Amygdala (tissue), 56 donors: ENCODE measurements at places on chromosomes 12 and 14.
A peak's percentile ranks its signal among the peaks of the same experiment; 100 is the strongest.

- DNase-seq = no peak
These were observed 375 bp downstream of the AJUBA start for GRCh38 chr14:22981876-22982476.

DNA sequence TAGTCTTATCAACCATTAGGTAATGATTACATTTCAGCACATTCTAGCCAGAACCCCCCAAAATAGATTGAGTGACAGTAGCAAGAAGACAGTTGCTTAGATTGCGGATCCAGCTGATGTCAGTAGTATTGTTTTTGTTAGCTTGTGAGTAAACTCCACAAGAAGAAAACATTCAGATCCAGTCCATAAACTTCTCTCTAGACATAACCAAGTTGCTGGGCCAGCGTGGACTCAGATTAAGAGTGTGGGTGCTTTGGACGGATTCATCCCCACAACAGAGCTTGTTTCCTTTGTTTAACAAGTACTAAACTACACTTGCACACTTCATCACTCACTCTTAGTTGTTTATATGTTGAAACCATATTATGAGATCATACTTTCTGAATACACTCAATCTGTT, 293.4 kb downstream of the NPAS3 start:
- DNase-seq = no peak

GRCh38 chr12:62273724-62274380, 13.6 kb downstream of the USP15 start:
- DNase-seq = no peak

GRCh38 chr12:115023279-115024265, 339.6 kb upstream of the TBX3 start:
- DNase-seq = no peak

- DNase-seq = peak; percentile 42
These were observed 55.8 kb upstream of the VRK1 start for GRCh38 chr14:96741151-96741977.

GRCh38 chr12:12741660-12742059, 24.5 kb downstream of the CDKN1B start:
- DNase-seq = no peak

GRCh38 chr14:75518625-75519024, 3.6 kb upstream of the BATF start:
- no peak for DNase-seq

DNA sequence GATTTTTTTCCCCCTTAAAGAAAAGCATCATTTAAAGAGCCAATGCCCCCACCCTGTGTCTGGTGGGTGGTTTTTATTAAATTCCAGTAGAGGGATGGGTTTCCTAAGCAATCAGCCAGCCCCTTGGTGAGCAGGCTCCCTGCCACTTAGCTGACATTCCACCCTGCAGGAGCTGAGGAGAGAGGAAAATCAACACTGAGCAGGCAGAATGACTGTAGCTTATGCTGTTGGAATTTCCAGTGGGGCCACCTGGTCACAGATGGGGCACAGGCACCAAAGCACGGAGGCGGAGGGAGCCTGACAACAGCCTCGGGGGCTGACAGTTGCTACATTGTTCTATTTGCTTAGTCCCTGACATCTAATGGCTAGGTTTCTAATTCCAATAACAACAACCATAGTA, 127.7 kb downstream of the TMEM30B start:
- DNase-seq = no peak

DNA sequence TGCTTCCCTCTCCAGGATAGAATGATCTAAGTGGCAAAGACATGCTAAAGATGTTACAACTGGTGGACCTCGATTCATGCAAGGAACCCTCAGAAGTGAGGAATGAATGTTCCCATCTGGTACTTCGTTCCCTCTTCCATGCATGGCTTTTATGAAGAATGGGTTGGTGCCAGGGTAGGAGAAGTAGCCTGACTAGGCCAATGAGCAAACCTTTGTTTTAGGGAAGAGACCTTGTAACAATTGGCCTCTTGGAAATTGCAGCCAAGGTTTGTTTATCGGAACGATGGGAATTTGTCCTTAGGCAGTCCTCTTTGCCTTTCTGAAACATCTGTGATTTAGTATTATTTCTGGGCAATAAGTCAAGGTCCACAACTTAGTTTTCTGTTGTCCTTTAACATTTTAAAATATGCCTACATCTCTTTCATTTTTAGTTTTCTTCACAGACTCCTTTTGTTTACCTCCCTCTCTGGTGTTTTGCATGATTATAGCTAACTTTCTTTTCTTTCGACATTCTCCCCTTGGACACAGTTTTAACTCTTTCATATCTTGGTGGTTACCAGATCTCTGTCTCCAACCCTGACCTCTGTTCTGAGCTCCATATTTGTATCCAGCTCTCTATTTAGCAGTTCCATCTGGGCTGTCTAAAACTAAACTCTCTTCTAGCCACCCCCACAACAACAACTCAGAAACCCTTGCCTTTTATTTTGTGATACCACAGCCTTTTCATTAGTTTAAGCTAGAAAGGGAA, 70.0 kb downstream of the DIP2B start:
- DNase-seq = no peak

- no peak for DNase-seq
These were observed 21.6 kb downstream of the ATF1 start for GRCh38 chr12:50785406-50786001.

GRCh38 chr14:59360233-59360632, 104.9 kb downstream of the GPR135 start:
- no peak for DNase-seq

DNA sequence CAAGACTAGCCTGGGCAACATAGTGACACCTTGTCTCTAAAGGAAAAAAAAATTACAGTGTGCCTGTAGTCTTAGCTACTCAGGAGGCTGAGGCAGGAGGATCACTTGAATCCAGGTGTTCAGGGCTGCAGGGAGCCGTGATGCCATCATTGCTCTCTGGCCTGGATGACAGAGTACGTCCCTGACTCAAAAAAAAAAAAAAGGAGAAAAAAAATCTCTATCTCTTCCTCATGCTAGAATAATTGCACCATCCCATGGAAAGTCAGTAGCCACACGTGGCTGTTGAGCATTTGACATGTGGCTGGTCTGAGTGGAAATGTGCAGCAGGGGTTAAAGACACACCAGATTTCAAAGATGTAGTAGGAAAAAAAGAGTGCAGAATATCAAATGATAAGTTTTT, 3.8 kb downstream of the RILPL1 start:
- no peak for DNase-seq

DNA sequence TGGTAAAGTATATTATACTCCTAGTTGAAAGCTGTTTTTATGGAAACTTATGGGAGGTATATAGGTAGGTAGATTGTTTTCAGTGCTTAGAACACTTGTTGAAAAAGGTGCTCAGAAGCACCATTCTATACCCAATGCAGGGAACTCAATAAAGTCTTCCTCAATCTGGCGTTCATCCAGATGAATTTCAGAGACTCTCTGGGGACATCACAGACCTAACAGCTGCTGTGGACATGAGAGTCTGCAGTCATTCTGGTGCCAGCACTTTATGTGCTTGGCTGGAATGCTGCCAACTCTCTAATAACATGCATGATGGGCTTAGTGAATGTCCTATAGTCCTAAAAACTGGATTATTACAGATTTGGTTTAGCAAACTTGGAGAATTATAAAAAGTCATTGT, 115.9 kb downstream of the NTN4 start:
- DNase-seq = no peak

DNA sequence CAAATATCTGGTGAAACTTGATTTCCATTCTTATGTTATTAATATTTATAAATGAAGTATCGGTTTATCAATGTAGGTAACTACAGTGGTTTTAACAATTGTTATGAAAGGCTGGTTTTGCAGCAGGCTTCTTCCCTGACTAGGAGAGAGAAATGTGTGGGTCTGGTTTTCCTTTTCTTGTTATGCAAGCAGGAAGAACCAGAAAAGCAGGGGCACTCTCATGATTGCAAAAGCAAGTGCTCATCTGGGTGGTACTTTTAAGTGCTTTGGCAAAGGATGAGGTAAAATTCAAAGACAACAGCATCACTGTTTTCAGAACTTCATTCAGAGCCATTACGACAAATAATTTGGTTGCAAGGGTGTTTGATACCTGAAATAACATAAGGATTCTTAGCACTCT, 105.6 kb downstream of the PTPRO start:
- DNase-seq = no peak

- DNase-seq = no peak
These were observed at the start of gene DIO3 for GRCh38 chr14:101561145-101561896. TSS of gene DIO3 (plus strand) at chr14:101561495.

- DNase-seq = no peak
These were observed 848.6 kb upstream of the LRFN5 start for GRCh38 chr14:40758076-40758475.

DNA sequence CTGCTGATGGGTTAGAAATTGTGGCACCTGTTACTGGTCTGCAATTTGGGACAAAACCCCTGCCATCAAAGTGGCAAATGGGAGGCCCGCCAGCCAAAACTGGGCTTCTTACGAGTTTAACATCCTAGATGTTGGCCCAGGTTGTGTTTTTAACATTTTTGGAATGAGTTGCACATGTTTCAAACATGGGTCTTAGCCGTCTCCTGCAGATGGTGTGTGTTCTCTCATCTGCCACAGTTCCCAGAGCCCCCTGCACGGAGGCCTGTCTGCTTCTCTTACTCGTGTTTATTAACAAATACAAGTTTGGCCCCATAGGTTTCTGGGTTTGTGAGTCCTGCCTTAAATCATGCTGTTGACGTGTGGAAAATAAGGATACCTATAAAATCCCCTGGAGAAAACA, 46.5 kb downstream of the CACNA2D4 start:
- DNase-seq = no peak

DNA sequence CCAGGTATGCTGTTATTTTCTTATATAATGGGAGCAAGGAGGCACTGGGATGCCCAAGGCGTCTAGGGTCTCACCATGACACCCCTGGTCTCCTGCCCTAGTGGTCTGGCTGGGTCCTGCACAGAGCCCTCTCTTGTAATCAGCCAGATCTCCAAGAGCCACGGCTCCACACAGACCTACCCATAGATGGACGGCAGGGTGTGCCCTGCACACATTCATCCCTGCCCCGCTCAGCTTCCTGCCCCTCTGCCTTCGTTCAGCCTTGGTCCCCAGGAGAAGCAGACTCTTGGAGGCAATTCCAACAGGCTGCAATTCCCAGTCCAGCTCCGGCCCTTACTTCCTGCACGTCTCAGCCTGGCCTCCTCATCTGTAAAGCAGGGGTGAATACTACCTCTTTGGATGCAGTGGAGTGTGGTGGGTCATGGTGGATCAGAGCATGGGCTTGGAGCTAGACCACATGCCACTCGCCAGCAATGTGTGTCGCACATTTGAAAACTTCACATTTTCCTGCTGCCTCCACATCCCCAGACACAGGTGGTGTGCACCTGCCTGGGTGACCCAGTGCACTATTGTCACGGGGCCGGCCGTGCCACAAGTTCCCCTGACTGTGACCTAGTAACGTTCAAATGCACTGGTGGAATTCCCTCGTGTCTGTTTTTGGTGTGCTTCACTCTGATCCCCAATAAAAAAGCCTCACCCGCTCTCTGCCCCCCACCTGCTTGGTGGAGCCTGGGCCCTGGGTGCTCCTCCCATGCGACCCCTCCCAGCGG, 171.1 kb upstream of the PRMT8 start:
- DNase-seq = no peak

DNA sequence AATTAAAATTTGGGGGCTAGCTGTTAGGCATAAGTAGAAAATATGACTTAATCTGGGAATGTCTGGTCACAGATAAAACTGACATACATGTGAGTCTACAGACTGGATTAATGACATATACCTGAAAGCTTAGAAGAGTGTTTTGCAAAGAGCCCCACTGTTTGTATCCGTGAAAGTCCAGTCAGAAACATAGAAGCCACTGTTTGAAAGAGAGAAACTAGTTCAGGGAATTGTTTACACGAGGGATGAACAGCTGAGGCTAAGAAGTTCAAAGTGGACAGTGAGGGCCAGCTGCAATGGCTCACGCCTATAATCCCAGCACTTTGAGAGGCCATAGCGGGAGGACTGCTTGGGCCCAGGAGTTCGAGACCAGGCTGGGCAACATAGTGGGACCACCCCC, 36.2 kb upstream of the SGPP1 start:
- DNase-seq = no peak

GRCh38 chr12:14567351-14568162, at the start of gene PLBD1:
TSS of gene PLBD1 (minus strand) at chr12:14567883. CDS start at chr12:14567696, 187 bp downstream.
- DNase-seq = no peak

- no peak for DNase-seq
These were observed 449.3 kb downstream of the MED13L start for GRCh38 chr12:115828168-115828567.

GRCh38 chr12:59695379-59695778, 99.5 kb downstream of the SLC16A7 start:
- no peak for DNase-seq

DNA sequence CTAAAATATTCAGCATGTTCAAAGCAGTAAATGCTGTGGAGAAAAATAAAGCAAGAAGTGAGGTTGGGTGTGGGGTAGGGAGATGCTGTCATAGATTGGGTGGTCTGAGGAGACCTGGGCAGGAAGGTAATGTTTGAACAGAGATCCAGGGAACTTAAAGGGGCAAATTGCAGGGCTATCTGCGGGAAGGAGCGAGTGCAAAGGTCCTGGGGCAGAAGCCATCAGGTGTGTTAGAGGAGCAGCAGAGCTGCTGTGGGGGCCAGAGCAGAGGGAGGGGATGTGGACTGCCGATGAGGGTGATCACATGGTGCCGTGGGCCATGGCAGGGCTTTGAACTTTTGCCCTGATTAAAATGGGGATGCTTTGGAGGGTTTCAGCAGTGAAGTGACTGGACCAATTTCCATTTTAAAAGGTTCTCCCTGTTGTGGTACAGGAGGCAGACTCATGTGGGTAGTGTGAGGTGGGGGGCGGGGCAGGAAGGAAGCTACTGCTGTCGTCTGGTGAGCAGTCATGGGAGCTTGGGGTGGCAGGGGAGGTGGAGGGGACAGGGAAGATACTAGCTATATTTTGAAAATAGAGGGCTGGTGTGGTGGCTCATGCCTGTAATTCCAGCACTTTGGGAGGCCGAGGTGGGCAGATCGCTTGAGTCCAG, 145.0 kb downstream of the AACS start:
- no peak for DNase-seq

DNA sequence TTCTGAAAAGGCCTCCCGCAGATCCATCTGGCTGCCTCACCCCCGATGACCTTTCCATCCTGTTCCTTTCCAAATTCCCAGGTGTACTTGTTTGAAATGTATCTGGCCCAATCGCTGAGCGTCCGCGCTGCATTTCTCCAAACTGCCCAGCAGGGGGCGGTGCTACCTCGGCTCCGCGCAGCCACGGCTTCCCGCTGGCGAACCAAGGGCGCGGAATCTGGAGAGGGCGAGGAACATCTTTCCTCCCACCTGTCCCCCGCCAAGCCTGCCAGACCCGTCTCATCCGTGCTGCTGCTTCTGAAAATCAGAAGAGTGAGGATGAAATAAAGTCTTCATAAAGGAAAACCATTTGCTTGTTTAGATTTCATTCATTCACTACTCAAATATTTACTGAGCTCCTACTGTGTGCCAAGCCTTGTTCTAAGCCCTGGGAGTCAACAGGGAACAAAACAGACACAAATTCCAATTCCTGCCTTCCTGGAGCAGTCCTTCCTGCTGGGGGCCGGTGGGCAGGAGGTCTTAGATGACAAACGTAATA, 16.8 kb upstream of the MYL2 start:
- no peak for DNase-seq

DNA sequence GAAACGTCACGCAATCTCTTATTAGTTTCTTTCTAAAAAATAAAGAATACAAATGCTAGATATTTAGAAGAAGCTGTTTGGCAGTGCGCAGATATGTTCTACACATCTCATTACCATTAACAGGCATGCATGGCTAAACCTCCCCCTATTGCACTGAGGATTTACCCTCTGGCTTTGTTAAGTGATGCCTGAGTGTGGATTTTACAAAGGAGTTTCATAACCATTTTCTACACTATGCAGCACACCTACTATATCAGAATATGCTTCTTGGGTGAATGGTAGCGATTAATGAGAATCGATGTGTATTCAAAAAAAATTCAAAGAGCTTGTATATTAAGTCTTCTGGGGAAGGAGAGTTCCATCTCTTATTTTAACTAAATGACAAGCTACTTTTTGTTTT, 1.1 kb upstream of the RMST start:
- DNase-seq = no peak
